ENCODE measurements at places on chromosomes 4 and X. TPM values are rescaled to one million over a fixed set of nuclear protein-coding genes. Genes with fewer than 3 reads are reported as not detected.
A peak's percentile ranks its signal among the peaks of the same experiment; 100 is the strongest.

GRCh38 chr4:74362347-74362746 is 2.6 kb upstream of the EREG start:
- no peak for DNase-seq
- peaks cover 26% of the 10 kb centered on the region for H3K27me3 ChIP-seq
- peaks cover 15% of the 10 kb centered on the region for H3K4me1 ChIP-seq

GRCh38 chr4:112916868-112917267 is 132.6 kb upstream of the ANK2 start:
- H3K36me3 ChIP-seq, result no peaks in the 10 kb centered on the region
- H3K4me1 ChIP-seq, result no peaks in the 10 kb centered on the region
- H3K4me3 ChIP-seq, result no peak overlapping the region
- no peaks in the 10 kb centered on the region for H3K27me3 ChIP-seq
- DNase-seq, result no peak

GRCh38 chr4:8002525-8003309 is 63.1 kb upstream of the AFAP1 start:
- peak; percentile 79 for DNase-seq
- no peak overlapping the region for H3K4me3 ChIP-seq
- H3K27me3 ChIP-seq, result no peaks in the 10 kb centered on the region
- H3K4me1 ChIP-seq, result peaks cover 4% of the 10 kb centered on the region
- H3K27ac ChIP-seq, result no peak overlapping the region

The TSC22D3 gene
- total RNA-seq, result 350 TPM

DNA sequence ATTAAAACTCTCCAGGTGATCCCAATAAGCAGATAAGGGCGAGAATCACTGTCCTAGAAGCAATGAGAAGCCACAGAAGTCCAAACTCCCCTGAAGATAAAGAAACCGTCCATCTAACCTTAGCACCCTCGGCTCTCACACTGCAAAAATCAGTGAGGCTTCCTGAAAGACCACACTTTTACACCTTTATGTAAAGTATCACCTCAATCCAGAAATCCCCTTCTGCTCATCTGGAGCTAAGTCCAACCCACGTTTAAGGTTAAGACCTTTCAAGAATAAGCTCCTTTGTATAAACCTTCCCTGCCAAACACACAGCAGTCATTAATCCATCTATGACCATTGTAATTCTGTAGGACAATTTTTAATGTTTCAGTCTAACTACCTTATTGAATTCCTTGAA is 41.7 kb downstream of the LIN54 start:
- H3K27me3 ChIP-seq, result no peaks in the 10 kb centered on the region
- H3K36me3 ChIP-seq, result peaks cover 4% of the 10 kb centered on the region
- H3K27ac ChIP-seq, result no peak overlapping the region
- no peak overlapping the region for H3K4me3 ChIP-seq
- no peak for DNase-seq

DNA sequence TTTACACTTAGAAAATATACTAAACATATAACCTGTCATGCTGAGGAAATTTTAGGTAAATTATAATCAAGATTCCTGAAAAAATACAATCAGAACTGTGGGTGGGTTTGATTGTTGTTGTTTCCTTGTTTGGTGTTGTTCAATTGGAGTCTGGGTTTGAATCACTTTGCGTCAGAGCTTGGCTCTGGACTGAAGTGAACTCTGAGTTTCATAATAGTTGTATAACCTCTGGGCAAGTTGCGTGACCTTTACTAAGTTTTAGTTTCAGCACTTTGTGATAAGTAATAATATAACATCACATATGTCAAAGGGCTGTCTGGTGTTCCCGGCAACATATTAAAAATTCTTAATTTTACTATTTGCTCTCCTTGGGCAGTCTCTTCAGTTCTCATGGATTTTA is 758.1 kb downstream of the RAPGEF2 start:
- no peaks in the 10 kb centered on the region for H3K4me1 ChIP-seq
- no peak for DNase-seq
- H3K4me3 ChIP-seq, result no peak overlapping the region
- no peak overlapping the region for H3K27ac ChIP-seq
- H3K36me3 ChIP-seq, result no peaks in the 10 kb centered on the region
- no peaks in the 10 kb centered on the region for H3K27me3 ChIP-seq

DNA sequence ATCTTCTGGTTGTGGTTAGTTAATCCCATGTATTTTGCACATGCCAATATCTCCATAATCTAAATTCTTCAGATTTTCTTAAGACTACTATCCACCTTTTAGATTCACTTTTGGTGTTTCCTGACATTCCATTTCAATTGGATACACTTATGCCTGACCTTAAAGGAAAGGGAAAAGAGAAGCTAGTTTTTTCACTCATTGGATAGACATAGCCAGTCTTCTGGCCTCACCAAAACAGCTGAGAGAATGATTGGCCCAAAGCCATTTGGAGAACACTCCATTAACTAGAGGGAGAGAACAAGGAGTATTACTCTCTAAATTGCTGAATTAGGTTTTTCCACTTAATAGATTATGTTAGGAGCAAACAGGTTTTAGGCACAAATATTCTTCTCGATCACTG is 4.0 kb downstream of the PRPS1 start:
- no peaks in the 10 kb centered on the region for H3K36me3 ChIP-seq
- peaks cover 6% of the 10 kb centered on the region for H3K4me1 ChIP-seq
- H3K4me3 ChIP-seq, result no peak overlapping the region
- H3K27me3 ChIP-seq, result peaks cover 2% of the 10 kb centered on the region
- no peak overlapping the region for H3K27ac ChIP-seq

DNA sequence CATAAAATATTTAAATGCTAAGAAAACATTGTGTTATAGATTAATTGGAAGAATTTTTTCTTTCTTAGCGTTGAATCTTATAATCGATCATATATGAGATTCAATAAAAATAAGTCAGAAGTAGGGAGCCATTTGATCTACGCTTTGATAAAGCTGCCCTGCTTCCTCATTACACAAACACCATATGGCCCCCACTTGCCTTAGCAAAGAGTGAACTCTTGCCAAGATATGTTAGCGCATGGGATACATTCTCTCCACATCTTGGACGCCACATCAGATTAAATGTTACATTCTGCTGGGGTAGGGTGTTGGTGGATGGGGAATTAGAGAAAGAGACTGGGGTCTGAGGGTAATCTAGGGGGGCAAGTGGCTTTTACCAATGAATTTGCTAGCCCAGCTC is 207.7 kb upstream of the MID1 start:
- no peak for DNase-seq
- peaks cover 9% of the 10 kb centered on the region for H3K27me3 ChIP-seq

GRCh38 chrX:104435249-104435648 is 130.8 kb upstream of the IL1RAPL2 start:
- no peaks in the 10 kb centered on the region for H3K4me1 ChIP-seq
- no peak for DNase-seq
- no peak overlapping the region for H3K4me3 ChIP-seq
- H3K27ac ChIP-seq, result no peak overlapping the region
- H3K36me3 ChIP-seq, result no peaks in the 10 kb centered on the region
- H3K27me3 ChIP-seq, result peaks cover 9% of the 10 kb centered on the region

DNA sequence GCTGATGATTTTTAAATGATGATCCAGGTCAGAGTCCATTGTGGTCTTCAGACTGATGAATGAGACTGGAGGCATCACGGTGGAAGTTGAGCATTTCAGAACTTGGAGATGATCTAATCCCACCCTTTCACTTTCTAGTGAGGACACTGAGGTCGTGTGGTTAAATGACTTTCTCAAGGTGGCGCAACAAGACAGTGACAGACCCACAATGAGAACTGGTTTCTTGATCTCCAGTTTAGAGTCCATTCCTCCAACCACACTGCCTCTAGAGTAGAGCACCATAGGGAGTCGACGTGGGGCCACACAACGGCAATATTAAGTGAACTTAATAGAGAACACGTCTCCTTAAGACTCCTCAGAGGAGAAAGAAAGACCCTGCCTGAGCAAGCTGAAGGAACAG is 381.0 kb downstream of the UNC5C start:
- H3K27me3 ChIP-seq, result no peaks in the 10 kb centered on the region
- no peaks in the 10 kb centered on the region for H3K4me1 ChIP-seq
- DNase-seq, result no peak
- H3K4me3 ChIP-seq, result no peak overlapping the region
- H3K36me3 ChIP-seq, result no peaks in the 10 kb centered on the region
- no peak overlapping the region for H3K27ac ChIP-seq

DNA sequence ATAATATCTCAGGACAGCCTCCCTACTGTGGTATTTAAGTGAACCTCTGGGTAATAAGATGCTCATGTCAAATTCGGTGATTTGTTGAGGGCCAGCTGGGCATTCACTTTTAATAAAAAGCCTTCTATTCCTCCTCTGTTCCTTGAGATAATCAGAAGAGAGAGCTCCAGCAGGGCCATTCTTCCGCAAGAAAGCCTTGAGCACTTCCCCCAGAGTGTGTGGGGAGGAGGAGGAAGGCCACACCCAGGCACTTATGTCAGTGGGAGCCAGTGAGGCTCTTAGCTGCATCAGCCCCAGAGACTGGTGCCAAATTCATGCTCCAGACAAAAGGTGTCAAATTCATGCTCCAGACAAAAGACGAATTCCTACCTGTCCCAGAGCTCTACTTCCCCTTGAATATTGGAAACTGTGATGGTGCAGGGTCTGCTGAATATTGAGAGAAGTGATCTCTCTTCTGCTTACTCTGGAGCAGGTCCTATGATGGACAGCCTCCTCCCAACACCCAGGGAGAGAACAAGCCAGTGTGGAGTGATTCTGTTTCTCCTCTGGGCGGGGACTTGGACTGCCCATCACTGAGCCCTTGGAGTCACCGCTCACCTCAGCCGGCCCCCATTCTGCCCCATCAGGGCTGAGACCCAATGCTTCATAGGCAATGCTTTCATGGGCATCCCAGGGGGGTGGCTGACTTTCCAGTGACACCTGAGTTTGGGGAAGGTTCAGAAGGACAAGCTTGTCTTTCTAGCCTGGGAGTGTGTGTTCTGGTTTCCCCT is 68.1 kb downstream of the FHDC1 start:
- H3K27me3 ChIP-seq, result no peaks in the 10 kb centered on the region
- H3K27ac ChIP-seq, result no peak overlapping the region

GRCh38 chrX:1649621-1650020 is 34.8 kb downstream of the ASMT start:
- H3K36me3 ChIP-seq, result no peaks in the 10 kb centered on the region
- no peak overlapping the region for H3K27ac ChIP-seq
- DNase-seq, result no peak
- no peaks in the 10 kb centered on the region for H3K27me3 ChIP-seq
- H3K4me3 ChIP-seq, result no peak overlapping the region

- no peak for DNase-seq
- no peak overlapping the region for H3K4me3 ChIP-seq
- H3K27ac ChIP-seq, result no peak overlapping the region
- peaks cover 61% of the 10 kb centered on the region for H3K27me3 ChIP-seq
- H3K36me3 ChIP-seq, result no peaks in the 10 kb centered on the region
Measured at GRCh38 chrX:110448459-110448858, 89.8 kb downstream of the RTL9 start.

The IL2 gene
- total RNA-seq, result 1.2 TPM

DNA sequence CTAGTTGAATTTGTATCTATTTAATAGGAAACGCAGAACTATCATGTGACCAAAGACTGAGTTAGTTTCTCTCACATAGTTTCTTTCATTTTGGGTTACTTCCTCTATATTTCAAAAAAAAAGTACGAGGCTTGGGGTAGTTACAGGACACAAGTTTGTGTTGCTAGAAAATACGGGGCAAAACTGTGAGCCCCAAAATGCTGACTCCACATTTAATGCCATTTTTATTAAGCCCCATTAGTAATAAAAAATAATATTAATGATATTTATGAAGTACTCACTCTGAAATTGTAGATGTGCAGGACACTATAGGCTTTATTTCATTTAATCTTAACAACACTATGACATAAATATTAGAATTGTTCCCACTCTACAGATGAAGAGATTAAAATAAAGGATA is 268.6 kb downstream of the DTHD1 start:
- H3K4me1 ChIP-seq, result no peaks in the 10 kb centered on the region
- DNase-seq, result no peak
- H3K27ac ChIP-seq, result no peak overlapping the region
- H3K4me3 ChIP-seq, result no peak overlapping the region
- no peaks in the 10 kb centered on the region for H3K36me3 ChIP-seq
- no peaks in the 10 kb centered on the region for H3K27me3 ChIP-seq

DNA sequence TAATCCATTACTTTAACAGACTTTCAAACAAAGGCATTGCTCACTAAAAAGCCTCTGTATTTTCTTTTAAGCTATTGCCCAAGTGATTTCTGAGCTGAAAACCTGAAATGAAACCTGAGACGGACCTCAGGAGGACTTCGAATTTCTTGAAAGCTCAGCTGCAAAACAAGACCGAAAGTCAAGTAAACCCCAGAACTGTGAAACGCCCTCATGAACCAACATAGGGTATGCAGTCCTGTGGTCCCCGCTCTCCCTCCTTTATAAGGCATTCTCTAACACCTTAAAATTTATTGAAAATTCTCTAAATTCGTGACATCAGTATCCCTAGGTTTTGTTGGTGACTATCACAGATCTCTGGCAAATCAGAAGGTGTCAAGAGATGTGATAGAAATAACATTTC is 91.8 kb downstream of the SHISA3 start:
- no peaks in the 10 kb centered on the region for H3K27me3 ChIP-seq
- H3K27ac ChIP-seq, result no peak overlapping the region
- H3K4me1 ChIP-seq, result no peaks in the 10 kb centered on the region
- H3K4me3 ChIP-seq, result no peak overlapping the region
- DNase-seq, result no peak
- H3K36me3 ChIP-seq, result no peaks in the 10 kb centered on the region

The HS3ST1 gene
- 3.4 TPM for total RNA-seq

The AREG gene
- total RNA-seq, result not detected

DNA sequence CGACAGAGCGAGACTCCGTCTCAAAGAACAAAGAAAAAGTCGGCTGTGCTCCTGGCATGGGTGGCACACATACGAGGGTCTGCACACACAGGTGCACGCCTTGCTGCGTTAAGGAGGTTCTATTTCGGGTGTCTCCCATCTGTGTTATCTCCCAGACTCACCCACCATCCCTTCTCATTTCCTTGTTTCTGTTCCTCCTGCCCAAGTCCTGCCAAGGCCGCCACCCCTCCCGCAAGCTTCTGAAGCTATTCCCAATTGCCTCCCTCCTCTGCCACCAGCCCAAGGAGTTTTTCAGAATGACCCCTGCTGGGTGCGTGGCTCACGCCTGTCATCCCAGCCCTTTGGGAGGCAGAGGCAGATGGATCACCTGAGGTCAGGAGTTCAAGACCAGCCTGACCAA is 6.0 kb upstream of the IL3RA start:
- no peaks in the 10 kb centered on the region for H3K4me1 ChIP-seq
- peaks cover 3% of the 10 kb centered on the region for H3K27me3 ChIP-seq
- no peak overlapping the region for H3K4me3 ChIP-seq

DNA sequence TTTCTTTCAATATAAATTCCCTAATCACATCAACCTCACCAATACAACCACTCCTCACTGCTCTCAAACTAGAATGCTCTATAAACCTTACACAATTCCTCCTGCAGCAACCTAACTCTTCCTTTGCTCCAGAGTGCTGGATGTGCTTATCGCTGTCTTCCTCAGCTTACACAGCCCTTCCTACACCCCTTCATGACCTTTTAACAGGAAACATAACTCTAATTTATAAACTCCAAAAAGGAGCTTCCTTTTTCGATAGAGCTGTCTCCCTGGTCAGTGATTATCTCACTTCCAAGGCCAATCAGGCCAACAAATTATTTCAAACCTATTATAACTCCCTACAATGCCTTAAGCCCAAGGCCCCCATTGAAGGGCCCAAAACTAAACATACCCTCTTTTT is 78.8 kb downstream of the COQ2 start:
- DNase-seq, result no peak
- no peaks in the 10 kb centered on the region for H3K4me1 ChIP-seq
- no peaks in the 10 kb centered on the region for H3K36me3 ChIP-seq
- H3K27ac ChIP-seq, result no peak overlapping the region

Data from adrenal gland (tissue), 19 donors.